ENCODE measurements at places on chromosomes 7 and 10.
A peak's percentile ranks its signal among the peaks of the same experiment; 100 is the strongest.

DNA sequence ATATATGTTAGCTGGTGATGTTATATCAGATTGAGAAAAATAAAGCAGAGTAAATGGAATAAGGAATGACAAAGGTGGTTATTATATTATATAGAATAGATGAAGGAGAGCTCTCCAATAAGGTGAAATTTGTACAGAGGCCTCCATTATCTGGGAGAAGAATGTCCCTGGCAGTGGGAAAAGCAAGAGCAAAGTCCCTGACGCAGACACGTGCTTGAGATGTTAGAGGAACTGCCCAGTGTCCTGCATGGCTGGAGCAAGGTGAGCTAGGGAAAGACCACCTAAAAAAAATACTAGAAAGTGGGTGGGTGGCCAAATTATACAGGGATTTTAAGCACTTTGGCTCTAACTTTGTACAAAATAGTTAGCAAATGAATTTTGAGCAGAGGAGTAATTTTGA lies 120.7 kb downstream of the MDFIC start:
- DNase-seq: no peak

DNA sequence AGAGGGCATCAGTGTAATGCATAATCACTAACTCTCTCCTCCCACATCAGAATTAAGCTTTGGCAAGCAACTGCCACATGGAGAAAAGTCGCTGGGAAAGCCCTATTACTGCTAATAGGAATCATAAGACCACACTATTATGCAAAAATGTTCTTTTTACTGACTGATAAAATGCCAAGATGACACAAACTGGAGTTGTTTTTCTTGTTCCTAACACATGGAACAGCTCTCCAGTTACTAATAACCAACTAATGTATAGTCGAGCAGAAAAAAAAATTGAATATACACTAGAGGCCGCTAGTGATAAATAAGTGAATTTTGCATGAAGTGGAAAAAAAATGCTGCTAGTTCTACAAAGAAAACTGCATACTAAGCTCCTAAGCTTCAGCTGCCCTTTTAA lies 165.6 kb downstream of the TPK1 start:
- no peak for DNase-seq

DNA sequence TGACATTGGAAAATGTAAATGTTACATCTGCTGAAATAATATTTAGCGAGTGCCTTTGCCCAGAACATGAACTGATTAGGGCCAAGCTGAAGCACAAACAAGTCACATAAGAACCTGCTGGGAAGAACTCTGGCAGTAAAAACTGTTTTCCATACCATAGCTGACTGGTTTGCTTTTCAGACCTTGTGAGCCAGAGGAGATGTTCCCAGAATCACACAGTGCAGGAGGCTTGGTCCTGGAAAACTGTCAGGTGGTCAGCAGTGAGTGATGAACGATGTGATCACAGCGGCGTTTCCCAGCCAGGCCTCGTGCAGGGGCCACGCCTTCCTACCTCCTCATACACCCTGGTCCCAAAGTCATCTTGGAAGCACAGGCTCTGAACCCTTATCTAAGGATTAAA lies 164.2 kb upstream of the EEPD1 start:
- no peak for DNase-seq

- peak; percentile 72 for DNase-seq
These were observed 96.3 kb upstream of the NEBL start for GRCh38 chr10:20993389-20993788.

DNA sequence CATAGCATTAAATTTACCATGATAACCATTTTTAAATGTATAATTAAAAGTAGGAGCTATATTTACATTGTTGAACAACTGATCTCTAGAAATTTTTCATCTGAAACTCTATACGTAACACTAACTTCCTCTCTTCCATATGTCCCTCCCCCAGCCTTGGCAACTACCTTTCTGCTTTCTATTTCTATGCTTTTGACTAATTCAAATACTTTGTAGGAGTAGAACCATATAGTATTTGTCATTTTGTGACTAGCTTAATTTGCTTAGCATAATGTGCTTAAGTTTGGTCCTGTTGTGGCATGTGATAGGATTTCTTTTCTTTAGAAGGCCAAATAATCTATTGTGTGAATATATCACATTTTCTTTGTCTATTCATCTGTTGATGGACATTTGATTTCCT lies 225.3 kb upstream of the POT1 start:
- DNase-seq: no peak

DNA sequence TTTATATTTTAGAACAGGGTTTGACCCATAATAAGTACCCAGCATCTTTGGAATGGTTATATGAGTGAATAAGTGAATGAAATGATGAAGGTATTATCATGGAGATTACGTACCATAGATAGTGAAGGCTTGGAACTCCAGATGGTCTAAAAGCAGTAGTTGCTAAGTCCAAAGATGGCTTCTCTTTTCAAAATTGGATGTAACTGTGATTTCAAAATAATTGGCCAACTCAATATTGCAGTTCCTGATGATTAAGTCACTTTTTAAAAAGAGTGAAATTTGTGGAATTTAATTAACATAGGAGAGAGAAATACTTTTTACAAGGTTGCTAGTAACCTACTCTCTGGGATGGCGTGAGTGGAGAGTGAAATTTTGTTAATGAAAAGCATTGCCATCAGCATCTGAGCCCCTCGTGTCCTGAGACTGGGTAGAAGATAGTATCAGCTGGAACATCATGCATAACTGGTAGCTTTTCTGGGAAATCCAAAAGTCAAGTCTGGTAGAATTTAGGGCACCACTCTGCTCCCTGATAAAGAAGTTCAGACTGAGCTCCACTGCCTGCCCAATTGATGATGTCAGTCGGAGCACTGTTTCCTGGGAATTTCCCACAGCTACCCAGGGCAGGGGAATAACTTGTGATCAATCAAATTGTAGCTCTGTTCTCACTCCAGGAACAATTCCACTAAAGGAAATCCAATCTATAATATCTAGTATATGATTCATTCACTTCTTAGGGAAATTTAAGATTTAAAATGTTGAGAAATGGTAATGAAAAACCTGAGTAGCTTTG lies 3.2 kb downstream of the GPR141 start:
- DNase-seq: no peak

DNA sequence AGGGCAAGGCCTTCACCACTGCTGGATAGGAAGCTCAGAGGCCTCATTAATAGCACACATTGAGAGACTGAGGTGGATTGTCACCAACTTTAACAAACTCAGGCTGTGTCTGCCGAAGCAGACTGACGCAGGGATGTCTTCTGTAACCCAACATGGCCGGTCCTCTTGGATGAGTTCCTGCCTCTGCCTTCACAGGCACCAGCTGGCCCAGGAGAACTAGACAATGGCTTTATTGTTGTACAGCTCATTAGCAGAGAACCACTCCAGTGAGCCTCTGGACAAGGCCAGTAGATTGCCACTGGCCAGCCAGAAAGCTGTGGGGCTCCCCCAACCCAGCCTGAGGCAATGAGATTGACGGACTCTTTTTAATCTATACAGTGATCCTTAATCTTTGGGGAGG lies 9.4 kb downstream of the NODAL start:
- DNase-seq: no peak

Data from brain microvascular endothelial cell (primary cell).